ENCODE measurements at places on chromosomes 6 and 20.

GRCh38 chr6:77055711-77056110 is 407.6 kb downstream of the HTR1B start:
- no peak overlapping the region for H3K27ac ChIP-seq
- no peak for DNase-seq
- no peaks in the 10 kb centered on the region for H3K36me3 ChIP-seq
- H3K27me3 ChIP-seq = peaks cover 2% of the 10 kb centered on the region
- no peaks in the 10 kb centered on the region for H3K4me1 ChIP-seq

DNA sequence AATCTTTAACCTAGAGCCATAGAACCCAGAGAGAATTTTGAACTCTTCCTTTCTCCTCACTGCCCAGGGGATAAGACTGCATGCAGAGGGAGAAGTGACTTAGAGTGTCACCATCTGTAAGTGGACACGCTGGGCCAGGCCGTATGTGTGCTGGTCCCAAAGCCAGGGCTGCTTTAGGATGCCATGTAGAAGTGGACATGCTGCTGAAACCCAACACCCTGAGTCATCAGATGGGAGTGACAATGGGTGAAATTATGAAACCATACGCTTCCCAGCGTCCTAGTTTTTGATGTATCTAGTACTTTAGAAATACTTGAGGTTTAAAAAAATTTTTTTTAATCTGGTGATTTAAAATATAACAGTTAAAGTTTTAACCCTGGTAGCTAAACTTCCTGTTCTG is 191.1 kb downstream of the FNDC1 start:
- no peak for DNase-seq
- no peak overlapping the region for H3K27ac ChIP-seq
- H3K4me1 ChIP-seq = no peaks in the 10 kb centered on the region
- H3K27me3 ChIP-seq = peaks cover 4% of the 10 kb centered on the region
- no peak overlapping the region for H3K4me3 ChIP-seq

DNA sequence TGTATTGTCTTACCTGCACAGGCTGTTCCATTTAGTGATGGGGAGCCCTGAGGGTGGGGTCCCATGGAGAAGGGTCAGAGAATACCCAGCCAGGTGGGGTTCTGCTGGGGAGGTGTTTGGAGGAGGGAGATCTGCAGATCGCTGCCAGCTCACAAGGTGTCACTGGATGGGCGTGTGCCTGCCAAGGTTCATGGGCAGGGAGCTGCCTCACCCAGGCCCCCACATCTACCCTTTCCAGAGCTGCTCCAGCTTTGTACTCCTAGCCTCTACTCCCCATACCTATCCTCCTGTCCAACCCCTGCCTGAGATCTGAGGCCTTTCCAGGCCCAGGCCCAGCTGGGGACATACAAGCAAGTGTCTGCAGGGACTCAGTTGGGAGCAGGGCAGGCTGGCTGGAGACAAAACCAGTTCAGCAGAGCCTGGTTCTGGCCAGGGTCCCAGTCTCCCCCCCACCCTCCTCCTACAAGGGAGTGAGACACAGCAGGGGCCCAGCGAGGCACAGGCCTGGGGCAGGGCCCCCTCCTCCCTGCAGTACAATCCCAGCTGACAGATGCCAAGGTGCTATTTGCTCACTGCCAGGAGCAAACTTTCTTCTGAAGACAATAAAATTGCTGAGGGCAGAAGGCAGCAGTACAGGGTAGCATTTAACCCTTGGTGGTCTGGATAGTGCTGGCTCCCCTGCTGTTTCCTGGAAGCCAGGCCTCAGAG is 19.7 kb downstream of the SPDEF start:
- no peaks in the 10 kb centered on the region for H3K36me3 ChIP-seq
- H3K27me3 ChIP-seq = no peaks in the 10 kb centered on the region
- DNase-seq = no peak
- no peak overlapping the region for H3K27ac ChIP-seq

DNA sequence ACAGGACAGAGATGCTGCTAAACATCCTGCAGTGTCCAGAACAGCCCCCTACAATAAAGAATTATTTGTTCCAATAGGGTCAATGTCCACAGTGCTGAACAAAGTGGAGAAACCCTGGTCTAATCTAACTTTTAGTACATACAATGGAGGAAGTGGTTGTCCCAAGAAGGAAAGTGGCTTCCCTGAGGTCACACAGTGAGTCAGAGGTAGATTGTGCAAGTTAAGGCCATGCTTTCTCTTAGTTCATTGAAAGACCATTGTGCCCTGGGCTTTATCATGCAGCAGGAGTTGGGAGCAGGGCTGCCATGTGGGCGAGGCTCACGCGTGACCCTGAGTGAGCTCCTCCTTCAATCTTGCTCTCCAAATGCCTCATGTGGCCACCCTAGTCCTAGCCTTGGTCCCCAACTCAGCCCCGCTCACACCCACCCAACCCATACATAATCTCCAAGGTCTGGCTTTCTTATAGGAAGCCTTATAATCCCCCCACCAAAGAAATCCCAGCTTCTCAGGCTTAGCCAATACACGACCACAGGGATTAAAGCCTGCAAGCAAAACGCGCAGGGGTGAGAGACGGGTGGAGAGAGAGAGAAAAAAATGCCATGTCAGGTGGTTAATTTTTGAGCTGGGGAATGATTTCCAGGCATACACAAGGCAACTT is 19.9 kb downstream of the SLC13A3 start:
- peaks cover 8% of the 10 kb centered on the region for H3K4me1 ChIP-seq
- peaks cover 4% of the 10 kb centered on the region for H3K36me3 ChIP-seq
- no peak overlapping the region for H3K4me3 ChIP-seq
- peak; percentile 2 for DNase-seq
- H3K27me3 ChIP-seq = peaks cover 8% of the 10 kb centered on the region

GRCh38 chr20:62203378-62204030 is 16.6 kb downstream of the HRH3 start:
- peaks cover 3% of the 10 kb centered on the region for H3K4me1 ChIP-seq
- no peak overlapping the region for H3K27ac ChIP-seq
- H3K4me3 ChIP-seq = no peak overlapping the region
- peaks cover 14% of the 10 kb centered on the region for H3K36me3 ChIP-seq
- no peaks in the 10 kb centered on the region for H3K27me3 ChIP-seq
- DNase-seq = no peak

DNA sequence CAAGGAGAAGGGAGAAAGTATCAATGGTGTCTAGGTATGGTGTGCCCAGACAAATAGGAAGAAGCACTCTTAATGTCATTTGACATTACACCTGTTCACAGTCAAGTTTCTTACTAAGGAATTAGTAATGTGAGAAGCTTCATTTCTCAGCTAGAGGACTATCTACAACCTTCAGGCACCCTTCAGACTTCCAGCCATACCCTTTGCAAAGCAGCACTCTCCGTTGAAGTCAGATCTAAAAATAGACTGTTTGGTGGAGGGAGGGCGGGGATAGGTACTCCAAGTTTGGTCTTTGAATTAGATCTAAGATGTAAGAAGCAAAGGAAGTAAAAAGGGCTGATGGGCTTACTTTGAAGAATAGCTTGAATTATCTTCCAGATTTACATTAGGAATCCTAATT is 311.1 kb downstream of the SLC35F1 start:
- H3K4me3 ChIP-seq = no peak overlapping the region
- no peak for DNase-seq
- no peaks in the 10 kb centered on the region for H3K4me1 ChIP-seq
- no peaks in the 10 kb centered on the region for H3K36me3 ChIP-seq
- no peak overlapping the region for H3K27ac ChIP-seq

GRCh38 chr6:168666170-168666569 is 225.2 kb downstream of the SMOC2 start:
- no peak for DNase-seq
- H3K27me3 ChIP-seq = peaks cover 6% of the 10 kb centered on the region
- H3K4me3 ChIP-seq = no peak overlapping the region
- H3K36me3 ChIP-seq = no peaks in the 10 kb centered on the region
